ENCODE measurements at places on chromosomes 7 and 10. TPM values are rescaled to one million over a fixed set of nuclear protein-coding genes. Genes with fewer than 3 reads are reported as not detected.
A peak's percentile ranks its signal among the peaks of the same experiment; 100 is the strongest.

Gene FRMPD2
- polyA plus RNA-seq = not detected

Gene PLPP4
- not detected for polyA plus RNA-seq

Gene MUC3A
- not detected for polyA plus RNA-seq

Gene GRM8
- not detected for polyA plus RNA-seq

Gene MTURN
- 4.8 TPM for polyA plus RNA-seq

Gene PRKAR2B
- not detected for polyA plus RNA-seq

Gene GPR146
- polyA plus RNA-seq = 7.4 TPM

Gene PROSER2
- not detected for polyA plus RNA-seq

Gene FAS
- polyA plus RNA-seq = 1.2 TPM

Gene CNPY1
- polyA plus RNA-seq = not detected

Gene PTPRN2
- polyA plus RNA-seq = 4.4 TPM

DNA sequence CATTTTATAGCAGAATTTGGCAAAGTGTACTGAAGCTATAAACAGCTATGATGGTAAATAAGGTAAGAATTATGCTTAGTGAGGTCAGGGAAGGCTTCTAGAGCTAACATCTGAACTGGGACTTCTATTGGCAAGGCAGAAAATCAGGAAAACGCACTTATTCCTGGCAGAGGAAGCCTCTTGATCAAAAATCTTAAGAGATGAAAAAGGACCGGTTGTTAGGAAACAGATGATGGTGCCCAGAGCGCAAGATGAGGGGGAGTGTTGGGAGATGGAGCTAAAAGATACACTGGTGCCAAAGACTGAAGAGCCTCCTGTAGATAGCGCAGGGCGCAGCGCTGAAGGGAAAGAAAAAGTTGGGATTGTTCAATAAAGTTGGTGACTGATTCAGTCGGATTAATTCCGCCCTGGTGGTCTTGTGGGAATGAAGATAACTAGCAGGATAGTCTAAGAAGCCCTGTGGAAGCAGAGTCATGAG, 550 bp upstream of the CALU start:
- no peak for DNase-seq

DNA sequence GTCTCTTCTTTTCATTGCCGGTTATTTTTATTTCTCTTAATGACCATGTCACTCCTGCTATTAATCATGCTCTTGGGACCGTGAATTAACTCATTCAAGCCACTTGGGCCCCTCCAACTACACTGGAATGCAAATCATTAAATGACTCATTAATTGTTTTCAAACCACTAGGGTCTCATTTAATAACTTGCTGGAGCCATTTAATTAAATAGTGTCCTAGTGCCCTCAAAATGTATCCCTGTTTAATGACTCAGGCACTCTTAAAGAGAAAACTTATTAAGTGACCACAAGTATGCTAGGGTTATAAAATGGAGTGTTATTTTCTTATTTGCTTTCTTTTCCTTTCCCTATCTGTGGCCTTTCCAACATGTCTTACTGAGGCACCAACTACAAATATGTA, 73.0 kb downstream of the PLXDC2 start:
- DNase-seq = no peak

GRCh38 chr7:9645756-9646155, 1212.3 kb downstream of the NXPH1 start:
- DNase-seq = no peak

DNA sequence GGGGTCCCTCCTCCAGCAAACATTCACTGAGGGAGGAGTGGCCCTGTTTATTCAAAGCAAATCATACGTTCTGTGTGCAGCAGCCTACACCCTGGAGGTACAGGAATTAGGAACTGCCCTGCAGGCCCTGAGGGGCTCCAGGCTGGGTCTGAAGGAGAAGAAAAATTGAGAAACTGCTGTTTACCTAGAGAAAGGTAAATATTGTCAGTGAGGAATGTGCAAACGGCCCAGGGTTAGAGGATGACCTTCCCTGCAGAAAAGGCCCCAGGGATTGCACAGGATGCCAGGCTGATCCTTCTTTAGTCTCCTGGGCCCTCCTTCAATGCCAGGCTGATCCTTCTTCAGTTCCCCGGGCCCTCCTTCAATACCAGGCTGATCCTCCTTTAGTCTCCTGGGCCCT, 5.7 kb downstream of the CALML5 start:
- no peak for DNase-seq

GRCh38 chr7:98175260-98175940, 35.8 kb upstream of the BHLHA15 start:
- no peak for DNase-seq

- no peak for DNase-seq
Measured at GRCh38 chr10:24849051-24849450, 103.4 kb downstream of the PRTFDC1 start.

- DNase-seq = peak; percentile 86
Measured at GRCh38 chr10:110843031-110843430, 28.7 kb upstream of the PDCD4 start.

DNA sequence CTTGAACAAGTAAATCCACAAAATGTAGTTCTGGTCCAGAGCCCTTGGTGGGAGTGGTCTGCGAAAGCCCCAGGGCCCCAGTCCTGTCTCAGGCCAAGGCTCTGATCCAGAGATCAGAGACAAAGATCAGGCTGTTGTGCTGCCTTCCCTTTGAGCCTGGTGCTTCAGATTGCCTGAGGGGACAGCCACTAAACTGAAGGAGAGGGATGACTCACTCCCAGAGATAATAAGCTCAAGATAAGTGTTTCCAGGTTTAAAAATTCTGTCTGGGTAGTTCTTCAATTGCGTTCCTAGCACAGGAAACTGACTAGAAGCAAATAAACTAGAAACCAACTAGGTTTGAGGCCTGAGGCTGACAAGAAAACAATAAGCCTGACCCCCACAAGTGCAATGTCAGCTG, 190.2 kb downstream of the RAMP3 start:
- no peak for DNase-seq

GRCh38 chr10:74307061-74307651, 156.1 kb downstream of the ADK start:
- no peak for DNase-seq
